CD4-positive, alpha-beta T cell treated with Interleukin-6 for 4 hours (primary cell): ENCODE measurements at places on chromosomes 5 and 9.

- DNase-seq = no peak
Measured at GRCh38 chr9:13278023-13278367, 1.5 kb downstream of the MPDZ start.

- no peak for DNase-seq
Measured at GRCh38 chr5:72994578-72994977, 38.7 kb downstream of the FCHO2 start.

DNA sequence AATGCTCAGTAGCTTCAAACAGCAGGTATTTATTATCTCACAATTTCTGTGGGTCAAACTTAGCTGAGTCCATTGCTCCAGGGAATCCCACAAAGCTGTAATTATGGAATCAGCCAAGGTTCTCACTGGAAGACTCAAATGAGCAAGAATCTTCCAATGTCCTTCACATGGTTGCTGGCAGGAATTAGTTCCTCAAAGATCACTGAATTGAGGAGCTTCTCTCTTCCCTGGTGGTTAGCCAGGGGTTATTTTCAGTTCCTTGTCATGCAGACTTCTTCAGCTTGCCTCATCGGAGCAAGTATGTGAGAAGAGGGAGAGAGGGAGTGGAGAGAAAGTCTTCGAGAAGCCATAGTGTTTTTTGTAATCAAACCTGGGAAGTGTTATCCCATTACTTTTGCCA is 2331.9 kb downstream of the MAT2B start:
- no peak for DNase-seq

DNA sequence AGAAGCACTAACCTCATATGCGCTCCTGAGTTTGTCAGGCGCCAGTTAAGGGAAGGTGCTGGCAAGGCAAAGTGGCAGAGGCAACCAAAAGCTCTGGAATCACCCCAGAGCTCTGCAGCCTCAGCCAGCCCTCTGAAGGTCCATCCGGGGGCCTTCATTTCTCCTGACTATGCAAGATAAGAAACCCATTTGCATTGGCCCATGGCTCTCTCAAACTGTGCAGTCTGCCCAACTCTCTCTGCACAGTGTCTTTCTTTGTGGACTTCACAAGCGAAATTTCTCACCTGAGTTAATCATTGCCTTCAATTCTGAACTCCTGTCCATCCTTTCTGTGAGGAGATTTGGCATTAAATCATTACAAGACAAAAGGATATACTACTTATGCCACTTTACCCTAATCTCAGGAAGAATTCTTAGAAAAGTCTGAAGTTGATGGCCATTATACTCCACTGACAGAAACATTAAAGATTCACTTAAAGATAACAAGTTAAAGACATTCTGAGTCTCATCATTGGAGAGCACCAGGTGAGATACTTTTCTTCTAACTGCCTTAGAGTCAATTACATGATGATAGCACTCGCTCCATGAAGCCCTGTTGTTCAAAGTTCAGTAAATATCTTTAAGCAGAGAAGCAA is 235.6 kb downstream of the SPOCK1 start:
- DNase-seq = no peak

DNA sequence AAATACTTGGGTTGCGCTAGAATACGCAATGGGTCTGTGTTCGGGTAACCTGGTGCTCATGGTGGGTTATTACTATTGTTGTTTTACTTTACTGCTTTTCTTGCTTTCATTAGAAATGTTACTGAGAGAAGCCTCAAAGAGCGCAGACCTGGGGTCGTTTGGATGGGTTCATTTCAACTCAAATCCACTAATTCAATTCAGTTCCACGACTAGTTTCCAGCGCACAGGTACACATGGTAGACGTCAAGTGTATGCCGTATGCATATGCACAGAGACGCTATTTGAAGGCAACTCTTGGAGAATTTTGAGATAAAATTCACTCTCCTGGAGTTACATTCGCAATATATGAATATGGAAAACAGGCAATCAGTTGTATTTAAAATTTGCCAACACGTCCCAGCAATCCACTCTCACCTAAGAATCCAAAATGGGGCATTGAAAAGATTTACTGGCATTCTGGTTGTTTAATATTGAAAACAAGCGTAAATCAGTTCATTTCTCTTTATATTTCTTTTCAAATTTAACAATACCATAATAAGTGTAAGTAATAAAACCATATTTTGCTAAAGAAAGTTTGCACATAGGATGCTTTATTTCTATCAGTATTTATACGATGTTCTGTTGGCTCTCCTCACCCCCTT is 4.4 kb upstream of the PAX5 start:
- DNase-seq = no peak
